ENCODE measurements at places on chromosomes 3 and 15.
A peak's percentile ranks its signal among the peaks of the same experiment; 100 is the strongest.

- DNase-seq: no peak
Observed at GRCh38 chr15:69386284-69386683, 27.9 kb upstream of the KIF23 start.

- DNase-seq: no peak
Observed at GRCh38 chr3:8610951-8611350, 33.6 kb downstream of the SSUH2 start.

- no peak for DNase-seq
Observed at GRCh38 chr15:93491291-93491690, 402.3 kb upstream of the RGMA start.

- DNase-seq: no peak
Observed at GRCh38 chr3:5235655-5236054, 48.1 kb downstream of the EDEM1 start.

GRCh38 chr3:10445561-10446175, 59.7 kb downstream of the ATP2B2 start:
- peak; percentile 10 for DNase-seq

GRCh38 chr3:54960082-54960481, 32.2 kb upstream of the LRTM1 start:
- peak; percentile 91 for DNase-seq

GRCh38 chr15:71736286-71736947, 73.9 kb upstream of the NR2E3 start:
- DNase-seq: no peak

DNA sequence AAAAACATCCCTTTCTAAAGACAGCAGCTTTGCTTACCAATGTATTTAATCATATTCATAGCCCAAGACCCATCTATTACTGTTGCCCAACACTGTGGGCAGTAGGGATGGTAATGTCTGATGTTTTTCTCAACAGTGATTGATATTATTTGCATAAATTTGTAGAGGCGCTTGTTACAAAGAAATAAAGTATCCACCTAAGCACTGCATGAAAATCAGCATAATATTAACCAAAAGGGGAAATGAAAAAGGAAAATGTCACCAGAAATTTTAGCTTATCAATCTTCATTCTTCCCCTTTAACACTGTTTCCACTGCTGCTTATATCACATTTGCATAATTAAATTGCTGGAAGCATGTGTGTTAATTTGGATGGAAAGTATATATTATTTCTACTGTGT, 140.5 kb downstream of the CTNNB1 start:
- no peak for DNase-seq

GRCh38 chr15:38481113-38481512, 27.2 kb downstream of the FAM98B start:
- no peak for DNase-seq

- DNase-seq: no peak
Observed at GRCh38 chr3:116241677-116242076, 203.6 kb downstream of the LSAMP start.

DNA sequence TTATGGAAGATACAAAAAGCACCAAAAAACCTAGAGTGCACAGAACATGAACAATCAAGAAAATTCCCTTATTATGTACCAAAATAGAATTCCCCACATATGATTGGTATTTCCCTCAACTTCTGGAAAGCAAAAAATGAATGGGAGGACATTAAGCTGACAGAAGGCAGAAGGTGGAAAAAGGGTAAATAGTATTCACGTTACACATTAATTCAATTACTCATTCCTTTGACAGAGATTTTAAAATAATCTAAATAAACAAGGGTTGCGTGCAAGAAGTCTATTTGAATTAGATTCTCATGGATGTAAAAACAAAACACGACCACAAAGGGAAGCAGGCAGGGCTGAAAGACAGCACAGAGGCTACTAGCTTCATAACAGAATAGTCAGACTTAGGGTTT, 260.5 kb upstream of the ZPLD1 start:
- peak; percentile 31 for DNase-seq

DNA sequence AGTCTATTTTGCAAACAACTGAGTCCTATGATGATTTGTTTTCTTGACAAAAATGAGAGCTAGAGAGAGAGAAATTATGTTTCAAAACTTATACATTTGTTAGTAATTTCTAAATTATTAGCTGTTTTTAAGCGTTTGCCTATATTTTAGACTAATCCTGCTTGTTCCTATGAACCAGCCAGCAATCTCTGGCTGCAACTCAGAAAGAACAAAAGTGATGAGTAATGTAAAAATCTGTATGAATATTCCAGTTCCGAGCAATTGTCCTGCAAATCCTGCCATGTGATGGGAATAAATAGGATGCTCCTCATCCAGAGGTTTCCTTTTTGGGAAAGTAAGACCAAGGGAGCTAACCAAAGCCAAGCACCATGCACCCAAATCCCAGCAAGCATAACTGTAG, 228.3 kb upstream of the GBE1 start:
- DNase-seq: no peak

GRCh38 chr15:67401336-67401735, 119.6 kb upstream of the C15orf61 start:
- no peak for DNase-seq

- DNase-seq: no peak
Observed at GRCh38 chr3:59540696-59541095, 490.9 kb upstream of the CFAP20DC start.

- peak; percentile 83 for DNase-seq
Observed at GRCh38 chr3:194189243-194189791, 53.4 kb downstream of the HES1 start.

DNA sequence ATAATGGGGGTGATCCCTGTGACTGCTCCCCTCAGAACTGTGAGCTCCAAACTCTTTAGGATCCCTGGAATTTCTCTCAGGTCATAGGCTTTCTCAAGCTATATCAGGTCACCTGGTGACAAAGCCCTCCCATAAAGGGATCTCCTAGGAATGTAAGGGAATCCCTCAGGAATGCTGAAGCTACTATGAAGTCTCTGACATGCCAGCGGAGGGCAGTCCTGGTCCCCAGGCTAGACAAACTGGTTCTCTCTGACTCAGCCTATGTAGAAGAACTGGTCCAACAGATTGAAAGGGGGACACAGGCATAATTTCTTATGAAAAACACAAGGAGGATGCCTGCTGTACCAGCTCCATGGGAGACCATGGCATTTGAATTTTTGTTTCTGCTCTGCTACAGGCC, 6.7 kb downstream of the LPCAT4 start:
- DNase-seq: no peak

DNA sequence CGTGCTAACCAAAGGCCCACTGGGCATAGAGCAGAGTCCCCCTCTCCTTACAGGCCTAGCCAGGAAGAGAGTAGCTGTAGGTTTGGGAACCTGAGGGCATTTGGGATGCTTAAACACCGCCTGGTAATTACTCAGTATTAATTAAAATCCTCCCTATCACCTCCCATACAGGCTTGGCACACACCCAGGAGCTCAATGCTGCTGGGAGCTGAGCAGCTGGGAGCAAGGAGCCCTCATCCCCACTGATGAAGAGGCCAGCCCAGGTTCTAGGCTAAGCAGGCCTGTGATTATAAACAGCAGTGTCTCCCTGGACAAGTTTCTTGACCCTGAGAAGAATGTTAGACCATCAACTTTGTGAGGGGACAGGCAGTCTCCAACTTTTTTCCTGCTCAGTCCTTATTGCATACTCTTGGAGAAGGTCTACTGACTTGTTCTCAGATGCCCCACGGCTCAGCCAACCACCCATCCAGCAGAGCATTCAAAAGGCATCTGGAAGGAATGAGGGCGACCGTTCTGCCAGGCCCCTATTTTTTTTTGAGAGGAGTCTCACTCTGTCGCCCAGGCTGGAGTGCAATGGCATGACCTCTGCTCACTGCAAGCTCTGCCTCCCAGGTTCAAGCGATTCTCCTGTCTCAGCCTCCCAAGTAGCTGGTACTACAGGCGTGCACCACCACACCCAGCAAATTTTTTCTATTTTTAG, 1.3 kb upstream of the PRKAR2A start:
- no peak for DNase-seq

DNA sequence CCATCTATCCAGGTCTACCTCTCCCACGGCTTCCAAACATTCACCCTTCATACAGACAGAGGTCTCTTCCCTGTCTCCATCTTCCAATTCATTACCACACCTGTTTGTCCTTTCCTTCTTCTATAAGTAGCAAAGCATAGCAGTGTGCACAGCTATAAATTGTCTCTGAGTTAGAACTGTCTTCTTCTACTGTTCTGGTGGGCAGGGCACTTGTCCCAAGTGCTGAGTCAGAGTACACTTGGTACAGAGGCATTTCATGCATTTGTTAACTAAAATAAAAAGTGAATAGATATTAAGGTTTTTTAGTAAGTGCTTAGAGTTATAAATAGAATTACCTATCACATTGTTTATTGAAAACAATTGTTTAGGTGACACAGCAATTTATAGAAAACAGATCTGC, 150.1 kb upstream of the CCDC54 start:
- no peak for DNase-seq

GRCh38 chr3:141076036-141076773, 25.1 kb downstream of the SPSB4 start:
- DNase-seq: no peak

DNA sequence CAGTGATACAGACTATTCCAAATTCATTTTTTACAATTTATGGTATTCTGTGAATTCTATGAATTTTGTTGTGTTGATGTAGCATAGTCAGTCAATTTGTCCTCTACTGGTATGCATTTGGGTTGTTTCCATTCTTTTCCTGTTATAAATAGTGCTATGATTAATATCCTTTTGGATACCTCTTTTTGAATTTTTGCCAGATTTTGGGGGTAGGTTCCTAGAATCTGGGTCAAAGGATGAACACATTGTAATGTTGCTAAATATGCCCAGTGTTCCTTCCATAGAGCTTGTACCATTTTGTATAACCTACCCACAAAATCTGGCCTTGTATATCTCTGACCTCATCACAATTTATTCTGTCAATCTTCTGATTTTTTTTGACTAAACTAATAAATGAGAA, 44.4 kb upstream of the C3orf38 start:
- DNase-seq: peak; percentile 50

DNA sequence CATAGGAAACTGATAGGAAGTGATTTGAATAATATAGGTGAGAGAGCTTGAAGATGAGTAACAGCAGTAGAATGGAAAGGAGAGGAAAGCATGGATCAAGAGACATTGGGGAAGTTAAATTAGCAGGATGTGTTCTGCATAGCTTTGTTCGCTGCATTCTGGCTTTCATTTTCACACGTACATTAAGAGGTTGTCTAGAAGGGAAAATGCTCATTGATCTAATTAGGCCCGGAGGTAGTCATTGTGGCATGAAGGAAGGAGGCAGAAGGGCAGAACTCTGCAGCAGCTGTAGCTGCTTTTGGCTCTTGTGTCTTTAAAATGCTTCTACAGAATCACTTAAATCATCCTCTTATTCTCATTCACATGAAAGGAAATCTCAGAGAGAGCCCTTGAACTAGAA, 40.3 kb downstream of the KCNAB1 start:
- no peak for DNase-seq

GRCh38 chr3:144692488-144692887, 720.9 kb downstream of the DIPK2A start:
- DNase-seq: no peak

GRCh38 chr15:83955806-83956265, 279.7 kb upstream of the GOLGA6L4 start:
- no peak for DNase-seq

DNA sequence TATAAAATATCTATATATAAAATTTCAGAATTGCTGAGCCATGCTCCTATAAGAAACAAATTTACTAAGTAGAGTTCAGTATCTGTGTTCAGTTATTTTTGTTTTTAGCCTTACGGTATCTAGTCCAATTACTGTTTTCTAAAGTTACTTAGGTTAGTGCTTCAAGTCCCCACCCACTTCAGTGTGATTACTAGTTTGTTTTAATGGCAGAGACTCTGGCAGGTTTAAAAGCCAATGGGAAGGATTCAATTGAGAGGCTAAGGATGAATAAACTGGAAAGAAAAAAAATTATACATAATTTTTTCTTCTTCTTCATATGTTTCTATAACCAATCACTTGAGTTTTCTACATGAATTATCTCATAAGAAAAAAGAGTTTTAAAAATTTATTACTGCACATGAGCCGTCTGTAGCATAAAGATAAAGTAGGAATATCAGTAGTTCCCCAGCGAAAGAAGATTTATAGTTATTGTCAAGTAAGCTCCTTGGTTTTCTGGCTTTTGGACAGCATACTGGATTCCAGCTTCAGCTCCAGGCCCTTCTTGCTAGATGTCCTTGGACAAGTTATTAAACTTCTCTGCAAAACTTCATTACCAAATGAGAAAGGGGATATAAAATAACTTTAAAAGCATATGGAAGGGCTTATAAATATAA, 46.8 kb downstream of the AAGAB start:
- DNase-seq: no peak

GRCh38 chr3:48463703-48464102, 17.2 kb downstream of the ATRIP start:
- no peak for DNase-seq

GRCh38 chr3:185646382-185647133, 60.5 kb downstream of the SENP2 start:
- no peak for DNase-seq

DNA sequence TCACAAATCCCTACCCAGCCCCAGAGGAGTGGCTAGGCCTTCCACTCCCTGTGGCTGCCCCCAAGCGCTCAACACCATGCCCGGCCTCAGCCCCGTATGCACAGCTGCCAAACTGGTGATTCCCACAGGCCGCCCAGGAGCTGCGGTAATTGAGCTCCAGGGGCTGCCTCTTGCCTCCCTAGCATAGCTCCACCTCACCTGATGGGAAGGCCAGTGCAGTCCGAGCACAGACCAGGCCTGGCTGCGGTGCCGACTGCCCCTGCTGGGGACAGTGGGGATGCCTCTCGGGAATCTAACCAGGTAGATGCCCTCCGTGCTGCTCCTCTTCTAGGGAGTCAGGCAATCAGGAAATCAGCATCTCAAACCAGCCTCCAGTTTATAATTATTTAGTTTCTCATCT, 25.9 kb downstream of the SCN5A start:
- DNase-seq: no peak

GRCh38 chr3:19190602-19191001, 42.3 kb downstream of the KCNH8 start:
- DNase-seq: no peak

DNA sequence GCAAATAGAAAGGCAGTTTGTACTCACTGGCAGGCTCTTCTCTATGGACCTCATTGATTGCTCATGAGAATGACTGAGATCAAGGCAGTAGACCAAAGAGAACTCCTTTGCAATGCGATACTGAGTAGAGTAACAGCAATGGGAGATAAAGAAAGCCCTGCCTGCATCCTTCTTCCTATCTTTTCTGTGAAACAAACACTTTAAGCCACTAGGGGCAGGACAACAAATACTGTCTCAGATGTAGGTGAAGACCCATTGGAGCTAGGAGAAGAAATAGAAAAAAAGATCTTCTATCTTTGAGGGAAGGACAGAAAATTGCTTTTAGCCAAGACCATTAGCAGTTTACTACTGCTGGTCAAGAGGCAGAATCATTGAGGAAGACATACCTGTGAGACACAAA, 117.6 kb upstream of the IGSF10 start:
- no peak for DNase-seq

- no peak for DNase-seq
Observed at GRCh38 chr3:119628390-119628789, 30.7 kb downstream of the PLA1A start.

GRCh38 chr3:83460052-83460451, 1498.7 kb upstream of the CADM2 start:
- DNase-seq: no peak

Data from fibroblast of upper back skin (primary cell).